ENCODE measurements at places on chromosomes 2 and 18.

DNA sequence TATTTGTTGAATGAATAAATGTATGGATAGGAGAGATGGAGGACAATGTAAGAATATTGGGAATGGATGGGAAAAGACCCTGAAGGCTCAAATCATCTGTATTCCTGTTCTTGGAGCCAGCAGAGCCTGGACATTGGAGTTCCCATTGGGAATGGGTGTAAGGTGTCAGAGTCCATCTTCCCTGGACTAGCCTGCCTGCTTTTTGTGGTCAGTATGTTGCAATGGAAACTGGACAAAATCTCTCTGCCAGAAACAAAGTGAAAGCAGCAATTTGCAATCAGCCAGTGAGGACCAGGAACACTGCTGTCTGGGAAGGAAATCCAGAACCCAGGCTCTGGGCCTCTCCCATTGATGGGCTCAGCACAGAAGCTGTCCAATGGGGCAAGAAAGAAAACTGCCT lies 83.5 kb upstream of the SKOR2 start:
- DNase-seq: no peak

DNA sequence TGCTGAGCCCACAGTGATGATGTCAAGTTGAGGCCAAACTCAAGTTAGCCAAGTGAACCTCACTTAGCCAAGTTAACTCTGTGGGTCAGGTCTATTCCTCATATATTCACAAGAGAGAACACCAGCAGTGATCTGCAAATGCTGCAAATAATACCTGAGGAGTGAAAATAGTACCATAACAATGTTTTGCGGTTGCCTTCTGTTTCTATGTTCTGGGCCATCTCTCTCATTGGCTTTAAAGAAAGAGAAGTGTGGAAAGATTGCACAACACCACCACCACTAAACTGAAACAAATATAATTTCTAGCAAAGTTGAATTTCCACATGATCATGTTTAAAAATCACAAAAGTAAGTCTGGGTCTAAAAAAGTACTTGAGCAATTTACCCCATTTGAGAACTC lies 211.1 kb upstream of the GALNT5 start:
- no peak for DNase-seq

- DNase-seq: no peak
These were observed 33.0 kb upstream of the KIDINS220 start for GRCh38 chr2:8870441-8870840.

DNA sequence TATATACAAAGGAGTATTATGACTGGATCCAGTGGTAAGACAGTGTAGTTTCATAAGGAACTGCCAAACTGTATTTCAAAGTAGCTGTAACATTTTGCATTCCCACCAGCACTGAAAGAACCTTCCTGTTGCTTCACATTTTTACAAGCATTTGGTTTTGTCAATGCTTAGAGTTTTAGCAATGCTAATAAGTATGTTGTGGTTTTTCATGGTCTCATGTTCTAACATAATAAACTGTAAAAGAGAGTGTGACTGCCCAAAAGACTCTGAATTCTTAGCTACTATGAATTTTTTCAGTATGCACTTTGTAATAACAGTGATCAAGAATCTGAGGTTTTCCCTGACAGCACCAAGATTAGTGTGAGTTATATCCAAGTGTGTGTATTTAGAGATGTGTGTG lies 604.2 kb downstream of the XIRP2 start:
- DNase-seq: no peak

DNA sequence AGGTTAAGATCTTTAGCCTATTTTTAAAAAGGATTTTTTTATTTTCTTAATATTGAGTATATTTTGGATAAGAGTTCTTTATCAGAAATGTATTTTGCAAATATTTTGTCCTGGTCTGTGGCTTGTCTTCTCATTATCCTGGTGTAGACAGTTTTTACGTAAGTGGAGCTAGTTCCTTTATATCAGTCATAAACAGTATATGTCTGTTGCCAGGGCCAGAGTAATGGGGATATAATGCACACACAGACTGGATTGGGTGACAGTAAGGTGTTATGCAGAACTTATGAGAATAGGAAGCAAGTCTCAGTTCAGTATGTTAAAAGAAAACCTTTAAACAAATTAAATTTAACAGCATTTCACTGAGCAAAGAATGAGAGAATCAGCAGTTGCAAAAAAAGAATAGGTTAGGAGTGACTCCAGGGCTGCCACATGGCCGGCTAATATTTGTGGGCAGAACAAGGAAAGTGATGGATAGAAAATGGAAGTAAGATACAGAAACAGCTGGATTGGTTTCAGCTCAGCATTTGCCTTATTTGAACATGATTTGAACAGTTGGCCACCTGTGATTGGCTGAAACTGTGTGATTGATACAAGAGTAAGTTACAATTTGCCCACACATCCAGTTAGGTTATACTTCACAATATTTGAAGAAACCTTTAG lies 61.1 kb upstream of the ZNG1B start:
- no peak for DNase-seq

DNA sequence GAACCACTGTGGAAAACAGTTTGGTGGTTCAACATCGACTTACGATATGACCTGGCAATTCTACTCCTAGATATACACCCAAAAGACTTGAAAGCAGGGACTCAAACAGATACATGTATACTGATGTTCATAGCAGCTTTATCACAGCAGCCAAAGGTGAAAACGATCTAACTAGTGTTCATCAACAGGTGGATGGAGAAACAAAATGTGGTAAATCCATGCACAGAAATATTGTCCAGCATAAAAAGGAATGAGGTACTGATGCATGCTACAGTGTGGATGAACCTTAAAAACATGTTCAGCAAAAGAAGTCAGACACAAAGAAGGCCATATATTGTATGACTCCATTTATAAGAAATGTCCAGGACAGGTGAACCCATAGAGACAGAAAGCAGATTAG lies 36.3 kb downstream of the MRO start:
- DNase-seq: no peak

GRCh38 chr2:242063436-242063835 lies 193.9 kb downstream of the RTP5 start:
- DNase-seq: no peak

- no peak for DNase-seq
These were observed 284.2 kb downstream of the THSD7B start for GRCh38 chr2:137049518-137049917.

DNA sequence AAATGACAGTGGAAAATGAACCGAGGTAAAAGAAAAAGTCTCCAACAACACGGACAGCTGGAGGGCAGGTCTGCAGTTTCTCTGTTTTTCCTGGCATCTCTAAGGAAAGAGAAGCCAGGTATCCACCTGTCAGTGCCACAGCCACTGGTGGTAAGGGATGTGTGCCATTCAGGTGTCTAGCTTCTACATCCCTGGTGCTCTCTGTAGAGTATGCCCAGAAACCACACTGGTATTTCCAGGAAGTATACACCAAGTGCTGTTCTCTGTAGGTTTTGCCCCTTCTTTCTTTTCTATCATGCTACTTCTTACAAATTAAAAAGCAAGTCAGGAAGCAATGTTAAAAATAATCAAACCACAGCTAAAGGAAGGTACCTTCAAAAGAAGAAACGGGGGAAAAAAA lies 7.6 kb upstream of the AGFG1 start:
- DNase-seq: no peak

DNA sequence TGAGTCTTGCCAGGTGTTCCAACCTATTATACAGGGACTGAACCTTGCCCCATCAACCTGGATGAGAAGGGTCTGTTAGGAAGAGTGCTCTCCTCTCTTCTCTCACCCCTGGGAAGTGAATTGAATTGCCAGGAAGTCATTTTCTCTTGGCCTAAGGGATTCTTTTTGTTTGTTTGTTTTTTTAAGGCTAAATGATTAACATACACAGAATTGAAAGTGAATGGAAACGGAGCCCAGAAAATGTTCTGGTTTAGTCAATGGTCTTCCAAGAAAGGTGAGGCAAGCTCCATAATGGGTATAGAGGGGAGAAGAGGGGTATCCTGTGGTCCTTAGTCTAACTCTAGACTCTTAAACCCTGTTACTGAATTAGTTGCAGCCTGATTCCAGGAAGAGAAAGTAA lies 189.1 kb downstream of the FSHR start:
- DNase-seq: no peak

DNA sequence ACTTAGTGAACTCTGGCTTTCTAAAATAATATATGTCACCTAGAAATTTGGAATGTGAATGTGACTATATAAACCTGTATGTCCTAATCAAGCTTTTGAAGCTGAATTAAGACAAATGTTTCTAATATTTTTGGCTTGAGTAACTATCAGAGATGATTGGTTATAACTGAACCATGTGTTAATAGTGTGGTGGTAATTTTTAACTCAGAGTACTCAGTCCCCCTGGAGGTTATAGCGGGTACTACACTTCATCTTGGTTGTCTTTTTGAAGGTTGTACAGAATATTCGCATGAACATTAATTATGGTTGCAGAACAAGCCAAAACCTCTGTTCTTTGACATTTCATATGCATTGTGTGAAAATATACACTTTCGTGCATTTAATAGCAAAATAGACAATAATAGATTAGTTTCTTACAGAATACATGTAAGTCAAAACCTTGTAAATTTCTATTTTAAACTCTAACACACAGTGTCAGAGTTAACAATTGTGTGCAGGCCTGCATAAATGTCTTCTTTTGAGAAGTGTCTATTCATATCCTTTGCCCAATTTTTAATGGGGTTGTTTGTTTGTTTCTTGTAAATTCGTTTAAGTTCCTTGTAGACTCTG lies 86.0 kb downstream of the OSBPL6 start:
- DNase-seq: peak; percentile 38

DNA sequence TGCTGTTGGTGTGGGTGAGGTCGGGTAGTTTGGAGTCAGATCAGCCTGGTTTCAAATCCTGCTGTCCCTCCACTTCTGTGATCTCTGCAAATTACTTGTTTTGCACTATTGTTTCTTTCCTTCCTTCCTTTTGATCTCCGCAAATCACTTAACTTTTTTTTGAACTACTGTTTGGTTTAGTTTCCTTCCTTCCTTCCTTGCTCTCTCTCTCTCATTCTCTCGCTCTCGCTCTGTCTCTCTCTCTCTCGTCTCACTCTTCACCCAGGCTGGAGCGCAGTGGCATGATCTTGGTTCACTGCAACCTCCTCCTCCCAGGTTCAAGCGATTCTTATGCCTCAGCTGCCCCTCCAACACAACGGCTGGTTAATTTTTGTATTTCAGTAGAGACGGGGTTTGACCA lies 141.6 kb upstream of the ITGA6 start:
- DNase-seq: no peak

DNA sequence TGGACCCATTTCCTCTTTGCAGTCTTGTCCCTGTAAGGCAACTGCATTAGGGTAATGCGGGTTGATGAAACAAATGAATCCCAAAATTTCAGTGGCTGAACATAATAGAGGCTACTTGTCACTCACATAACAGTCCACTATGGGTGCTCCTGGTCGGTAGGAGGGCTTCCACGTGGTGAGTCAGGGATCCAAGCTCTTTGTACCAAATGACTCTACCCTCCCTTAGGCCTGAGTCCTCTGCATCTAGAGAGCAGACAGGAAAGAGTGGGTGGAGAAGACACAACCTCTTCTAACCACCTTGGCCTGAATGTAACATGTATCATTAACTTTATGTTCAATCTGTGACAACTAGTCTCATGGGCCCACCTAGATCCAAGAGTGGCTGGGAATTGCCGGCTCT lies 86.2 kb upstream of the HAAO start:
- DNase-seq: peak; percentile 33

DNA sequence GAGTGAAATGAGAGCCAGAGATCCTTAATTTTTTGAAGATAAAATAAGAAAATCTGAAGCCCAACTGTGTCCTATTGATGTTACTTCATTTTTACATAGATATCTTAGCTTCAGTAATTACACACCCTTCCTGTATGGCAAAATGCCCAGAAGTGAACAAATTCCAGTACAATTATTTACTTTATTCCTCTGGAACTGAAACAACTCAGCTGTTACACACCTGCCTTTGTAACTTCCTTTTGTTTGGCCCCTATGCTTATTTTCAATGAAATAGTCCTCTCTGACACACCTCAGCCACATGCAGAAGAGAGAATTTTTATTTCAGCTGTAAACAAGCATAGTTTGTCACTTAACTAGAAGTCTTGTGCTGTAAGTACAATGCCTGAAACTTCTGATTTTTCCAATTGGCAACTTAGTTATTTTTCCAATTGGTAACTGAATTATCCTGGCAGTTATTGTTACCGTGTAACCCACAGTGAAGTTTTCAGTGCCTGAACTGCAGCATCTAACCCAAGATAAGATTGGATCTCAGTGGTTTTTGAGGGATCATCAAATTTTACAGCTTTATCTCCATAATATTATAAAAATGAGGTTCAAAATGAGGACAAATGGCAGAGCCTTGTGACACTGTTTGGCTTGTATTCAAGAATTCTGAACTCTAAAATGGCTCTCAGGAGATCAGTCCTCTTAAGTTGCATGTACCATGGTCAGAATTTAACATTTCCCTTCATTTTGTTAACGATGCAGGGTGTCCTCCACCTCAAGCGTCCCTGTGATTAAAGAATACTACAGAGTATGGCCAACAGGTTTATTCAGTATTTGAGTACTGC lies 82.6 kb downstream of the PKP4 start:
- DNase-seq: peak; percentile 84

DNA sequence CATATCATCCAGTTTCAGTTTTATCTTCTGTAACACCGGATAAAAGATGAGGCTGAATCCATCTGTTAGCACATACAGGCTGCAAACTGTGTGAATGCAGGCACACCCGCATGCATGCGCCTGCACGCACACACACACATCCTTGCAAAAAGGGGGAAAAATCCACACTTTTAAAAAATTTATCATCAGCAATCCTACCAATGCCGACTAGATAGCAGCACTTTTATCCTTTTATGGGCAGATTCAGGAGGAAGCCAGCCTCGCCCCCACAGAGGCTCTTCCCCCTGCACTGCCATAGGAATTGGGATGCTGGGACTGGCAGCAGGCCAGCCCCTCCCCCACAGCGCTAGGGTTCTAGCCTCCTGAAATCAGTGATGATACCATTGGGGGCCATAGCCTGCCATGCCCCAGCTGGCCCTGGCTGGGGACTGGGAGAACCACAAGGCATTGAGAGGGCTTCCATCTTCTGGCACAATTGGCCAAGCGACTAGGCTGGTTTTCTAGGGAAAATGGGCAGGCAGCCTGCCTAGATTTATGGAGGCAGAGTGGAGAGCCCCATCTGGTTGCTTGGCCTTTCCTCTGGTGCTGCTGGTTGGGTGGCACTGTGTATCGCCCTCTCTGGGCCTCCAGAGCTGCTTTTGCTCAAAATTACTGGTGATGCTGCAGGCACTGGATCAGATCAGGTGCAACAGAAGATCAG lies 25.5 kb downstream of the CYRIA start:
- no peak for DNase-seq

DNA sequence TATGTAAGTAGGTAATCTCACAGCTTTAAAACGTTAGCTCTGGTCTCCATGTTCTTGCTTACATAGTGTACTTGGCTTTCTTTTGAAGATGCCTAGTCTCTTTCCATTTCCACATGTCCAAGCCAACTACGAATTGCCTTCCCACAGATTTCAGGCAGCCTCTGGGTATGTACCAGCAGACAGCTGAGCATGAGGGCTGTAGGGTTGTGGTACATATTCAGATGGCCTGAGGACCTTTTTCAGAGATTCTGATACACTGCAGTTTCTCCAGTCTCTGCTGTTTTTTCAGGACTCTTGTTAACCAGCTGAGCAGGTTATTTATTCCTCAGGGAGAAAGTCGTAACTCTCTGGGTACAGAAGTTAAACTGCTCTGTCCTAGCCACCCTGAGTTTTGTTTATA lies 3.1 kb upstream of the KCNJ13 start:
- DNase-seq: no peak

GRCh38 chr2:154623819-154624218 lies 74.7 kb upstream of the KCNJ3 start:
- peak; percentile 73 for DNase-seq

- DNase-seq: peak; percentile 53
These were observed 401.2 kb downstream of the GALR1 start for GRCh38 chr18:77650799-77651385.

Data from kidney tubule cell (primary cell).